ENCODE measurements at places on chromosomes 16 and 17. TPM values are rescaled to one million over a fixed set of nuclear protein-coding genes. Genes with fewer than 3 reads are reported as not detected.

DNA sequence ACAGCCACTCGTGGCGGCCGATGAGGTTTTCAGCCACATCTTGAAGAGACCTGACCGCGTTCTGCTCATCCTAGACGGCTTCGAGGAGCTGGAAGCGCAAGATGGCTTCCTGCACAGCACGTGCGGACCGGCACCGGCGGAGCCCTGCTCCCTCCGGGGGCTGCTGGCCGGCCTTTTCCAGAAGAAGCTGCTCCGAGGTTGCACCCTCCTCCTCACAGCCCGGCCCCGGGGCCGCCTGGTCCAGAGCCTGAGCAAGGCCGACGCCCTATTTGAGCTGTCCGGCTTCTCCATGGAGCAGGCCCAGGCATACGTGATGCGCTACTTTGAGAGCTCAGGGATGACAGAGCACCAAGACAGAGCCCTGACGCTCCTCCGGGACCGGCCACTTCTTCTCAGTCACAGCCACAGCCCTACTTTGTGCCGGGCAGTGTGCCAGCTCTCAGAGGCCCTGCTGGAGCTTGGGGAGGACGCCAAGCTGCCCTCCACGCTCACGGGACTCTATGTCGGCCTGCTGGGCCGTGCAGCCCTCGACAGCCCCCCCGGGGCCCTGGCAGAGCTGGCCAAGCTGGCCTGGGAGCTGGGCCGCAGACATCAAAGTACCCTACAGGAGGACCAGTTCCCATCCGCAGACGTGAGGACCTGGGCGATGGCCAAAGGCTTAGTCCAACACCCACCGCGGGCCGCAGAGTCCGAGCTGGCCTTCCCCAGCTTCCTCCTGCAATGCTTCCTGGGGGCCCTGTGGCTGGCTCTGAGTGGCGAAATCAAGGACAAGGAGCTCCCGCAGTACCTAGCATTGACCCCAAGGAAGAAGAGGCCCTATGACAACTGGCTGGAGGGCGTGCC, 30.1 kb downstream of the CIITA start:
- no peak overlapping the region for H3K27ac ChIP-seq
- no peaks in the 10 kb centered on the region for H3K4me1 ChIP-seq
- DNase-seq: no peak

DNA sequence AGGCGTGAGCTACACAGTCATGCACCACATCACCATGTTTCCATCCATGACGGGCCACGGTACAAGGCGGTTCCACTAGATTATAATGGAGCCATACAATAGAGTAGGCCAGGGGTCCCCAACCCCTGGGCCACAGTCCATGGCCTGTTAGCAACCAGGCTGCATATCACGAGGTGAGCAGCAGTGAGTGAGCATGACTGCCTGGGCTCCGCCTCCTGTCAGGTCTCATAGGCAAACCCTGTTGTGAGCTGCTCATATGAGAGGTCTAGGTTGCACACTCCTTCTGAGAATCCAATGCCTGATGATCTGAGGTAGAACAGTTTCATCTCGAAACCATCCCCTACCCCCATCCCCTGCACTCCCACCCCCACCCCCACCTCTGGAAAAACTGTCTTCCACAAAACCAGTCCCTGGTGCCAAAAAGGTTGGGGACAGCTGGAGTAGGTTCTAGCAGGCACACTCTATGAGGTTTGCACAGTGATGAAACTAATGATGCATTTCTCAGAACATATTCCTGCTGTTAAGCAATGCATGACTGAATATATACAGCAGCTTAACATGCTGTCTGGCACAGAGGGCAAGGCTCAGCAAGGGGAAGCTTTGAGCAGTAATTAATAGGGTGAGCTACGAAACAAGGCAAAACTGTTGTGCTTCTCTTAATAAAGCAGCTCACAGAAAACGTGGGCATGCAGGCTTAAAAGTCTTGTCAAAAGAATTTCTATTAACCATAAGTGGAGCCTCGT, 108.0 kb downstream of the VPS53 start:
- no peaks in the 10 kb centered on the region for H3K36me3 ChIP-seq
- DNase-seq: no peak
- no peak overlapping the region for H3K4me3 ChIP-seq
- H3K27me3 ChIP-seq: no peaks in the 10 kb centered on the region
- H3K4me1 ChIP-seq: no peaks in the 10 kb centered on the region

- H3K27me3 ChIP-seq: no peaks in the 10 kb centered on the region
- no peaks in the 10 kb centered on the region for H3K36me3 ChIP-seq
- H3K27ac ChIP-seq: no peak overlapping the region
- no peaks in the 10 kb centered on the region for H3K4me1 ChIP-seq
Observed at GRCh38 chr16:78817200-78817739, 717.8 kb downstream of the WWOX start.

GRCh38 chr16:50442221-50442620, 73.4 kb upstream of the BRD7 start:
- no peaks in the 10 kb centered on the region for H3K27me3 ChIP-seq
- DNase-seq: no peak
- no peak overlapping the region for H3K27ac ChIP-seq
- no peak overlapping the region for H3K4me3 ChIP-seq
- H3K4me1 ChIP-seq: peaks cover 9% of the 10 kb centered on the region

DNA sequence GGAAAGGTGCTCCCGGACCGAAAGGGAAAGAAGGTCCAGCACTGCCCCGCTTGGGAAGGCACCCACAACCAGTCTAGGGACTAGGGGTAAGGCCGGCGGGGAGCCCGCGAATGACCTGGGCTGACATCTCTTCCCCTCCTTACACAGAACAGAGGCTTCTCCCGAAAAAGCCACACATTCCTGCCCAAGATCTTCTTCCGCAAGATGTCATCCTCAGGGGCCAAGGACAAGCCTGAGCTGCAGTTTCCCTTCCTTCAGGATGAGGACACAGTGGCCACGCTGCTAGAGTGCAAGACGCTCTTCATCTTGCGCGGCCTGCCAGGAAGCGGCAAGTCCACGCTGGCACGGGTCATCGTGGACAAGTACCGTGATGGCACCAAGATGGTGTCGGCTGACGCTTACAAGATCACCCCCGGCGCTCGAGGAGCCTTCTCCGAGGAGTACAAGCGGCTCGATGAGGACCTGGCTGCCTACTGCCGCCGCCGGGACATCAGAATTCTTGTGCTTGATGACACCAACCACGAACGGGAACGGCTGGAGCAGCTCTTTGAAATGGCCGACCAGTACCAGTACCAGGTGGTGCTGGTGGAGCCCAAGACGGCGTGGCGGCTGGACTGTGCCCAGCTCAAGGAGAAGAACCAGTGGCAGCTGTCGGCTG, 1.5 kb downstream of the CNP start:
- peaks cover 12% of the 10 kb centered on the region for H3K36me3 ChIP-seq
- no peaks in the 10 kb centered on the region for H3K4me1 ChIP-seq
- no peak for DNase-seq

DNA sequence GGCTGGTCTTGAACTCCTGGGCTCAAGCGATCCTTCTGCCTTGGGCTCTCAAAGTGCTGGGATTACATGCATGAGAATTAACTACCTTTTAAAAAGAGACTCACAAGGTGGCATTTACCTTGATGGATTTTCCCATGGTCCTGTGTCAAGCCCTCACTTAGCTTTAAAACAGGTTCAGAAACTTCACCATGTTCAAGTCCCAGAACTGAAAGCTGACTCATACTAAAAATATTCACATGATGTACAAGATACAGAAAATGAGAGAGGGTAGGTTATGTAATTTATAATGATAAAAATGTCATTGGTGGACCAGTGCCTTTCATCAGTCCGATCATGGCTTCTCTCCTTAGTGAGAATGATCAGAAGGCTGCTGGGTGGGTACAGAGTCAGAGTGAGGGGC, 4.3 kb upstream of the AKAP1 start:
- no peak for DNase-seq
- no peak overlapping the region for H3K4me3 ChIP-seq
- H3K36me3 ChIP-seq: no peaks in the 10 kb centered on the region

GRCh38 chr16:57637965-57638364, 9.5 kb downstream of the ADGRG1 start:
- peaks cover 3% of the 10 kb centered on the region for H3K4me1 ChIP-seq
- H3K4me3 ChIP-seq: no peak overlapping the region
- no peaks in the 10 kb centered on the region for H3K27me3 ChIP-seq
- no peak overlapping the region for H3K27ac ChIP-seq
- DNase-seq: no peak
- no peaks in the 10 kb centered on the region for H3K36me3 ChIP-seq

GRCh38 chr17:31216031-31216751, 80.8 kb downstream of the OMG start:
- H3K4me1 ChIP-seq: no peaks in the 10 kb centered on the region
- H3K27me3 ChIP-seq: no peaks in the 10 kb centered on the region
- H3K27ac ChIP-seq: no peak overlapping the region
- H3K36me3 ChIP-seq: no peaks in the 10 kb centered on the region
- DNase-seq: no peak

- H3K4me3 ChIP-seq: no peak overlapping the region
- H3K27me3 ChIP-seq: no peaks in the 10 kb centered on the region
- H3K4me1 ChIP-seq: no peaks in the 10 kb centered on the region
- H3K27ac ChIP-seq: no peak overlapping the region
- no peaks in the 10 kb centered on the region for H3K36me3 ChIP-seq
- DNase-seq: no peak
Observed at GRCh38 chr17:29444589-29444988, 54.4 kb downstream of the TAOK1 start.

- DNase-seq: no peak
- H3K4me3 ChIP-seq: no peak overlapping the region
- no peaks in the 10 kb centered on the region for H3K36me3 ChIP-seq
- H3K27me3 ChIP-seq: no peaks in the 10 kb centered on the region
- no peaks in the 10 kb centered on the region for H3K4me1 ChIP-seq
Observed at GRCh38 chr16:87778476-87778829, 12.7 kb upstream of the KLHDC4 start.

GRCh38 chr17:76356803-76357456, 3.2 kb upstream of the PRPSAP1 start:
- no peak for DNase-seq
- no peak overlapping the region for H3K4me3 ChIP-seq
- no peaks in the 10 kb centered on the region for H3K36me3 ChIP-seq
- no peaks in the 10 kb centered on the region for H3K4me1 ChIP-seq
- H3K27ac ChIP-seq: no peak overlapping the region

DNA sequence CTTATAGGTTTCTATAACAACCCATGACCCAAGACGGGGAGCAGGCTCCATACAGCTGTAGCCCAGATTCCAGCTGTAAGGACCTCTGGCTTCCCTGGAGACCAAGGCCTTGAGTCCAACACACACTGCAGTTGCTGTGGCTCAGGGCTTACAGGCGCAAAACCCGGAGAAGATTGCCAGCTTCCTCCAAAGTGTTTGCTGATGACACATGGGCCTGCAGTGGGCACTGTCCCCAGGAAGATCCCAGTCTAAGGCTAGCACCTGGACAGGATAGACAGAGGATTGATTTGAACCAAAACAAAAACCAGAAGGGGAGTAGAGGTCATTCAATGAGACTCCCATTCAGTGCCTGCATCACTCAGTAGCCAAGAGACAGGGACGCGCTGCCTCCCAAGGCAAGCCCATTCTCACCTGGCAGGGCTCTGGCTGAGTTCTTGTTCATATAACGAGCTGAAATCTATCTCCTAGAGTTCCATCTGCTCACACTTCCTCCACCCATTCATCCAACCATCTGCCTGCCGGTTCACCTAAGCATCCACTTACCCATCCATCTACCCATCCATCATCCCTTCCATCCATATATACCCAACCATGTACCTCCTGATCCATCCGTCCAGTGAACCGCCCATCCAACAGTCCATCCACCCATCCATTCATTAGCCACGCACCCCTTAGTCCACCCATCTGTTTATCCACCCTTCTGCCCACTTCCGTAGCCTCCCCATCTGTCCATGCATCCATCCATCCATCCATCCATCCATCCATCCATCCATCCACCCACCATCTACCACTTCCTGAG, 10.2 kb downstream of the RAB11FIP4 start:
- H3K36me3 ChIP-seq: no peaks in the 10 kb centered on the region
- no peak overlapping the region for H3K4me3 ChIP-seq
- H3K27me3 ChIP-seq: no peaks in the 10 kb centered on the region
- no peak for DNase-seq
- H3K4me1 ChIP-seq: 0 out of 2 replicates have a peak, but pooled peaks cover 1% of the 10 kb centered on the region

SHPK gene
- 36.7 TPM for total RNA-seq

TAT gene
- total RNA-seq: not detected

TBC1D28 gene
- not detected for total RNA-seq

FAM234A gene
- 108 TPM for total RNA-seq

TMIGD1 gene
- not detected for total RNA-seq
